Stimulated activated CD4-positive, alpha-beta T cell treated with anti-CD3 and anti-CD28 coated beads, Interleukin-15, amount 100 ng/mL, for 1 hour (primary cell): ENCODE measurements at places on chromosomes 6 and 20.

DNA sequence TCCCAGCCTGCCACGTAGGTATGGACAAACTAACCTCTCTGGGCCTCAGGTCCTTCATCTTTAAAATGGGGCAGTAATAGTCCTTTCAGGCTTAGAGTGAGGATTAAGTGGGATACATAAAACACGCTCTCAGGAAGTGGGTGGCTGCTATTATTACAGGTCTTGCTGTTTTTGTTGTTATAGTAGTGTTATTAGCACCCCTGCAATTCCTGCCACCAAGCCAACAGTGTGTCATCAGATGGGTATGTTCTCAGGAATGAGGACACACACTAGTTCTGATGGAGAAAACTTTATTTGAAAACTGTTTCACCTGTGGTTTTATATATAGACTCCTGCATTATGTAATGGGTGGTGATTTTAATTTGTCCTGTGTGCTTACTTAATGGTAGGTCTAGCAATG is 131.7 kb downstream of the LRRC1 start:
- DNase-seq: no peak

- no peak for DNase-seq
These were observed 67.6 kb downstream of the NUDT3 start for GRCh38 chr6:34324738-34325444.

DNA sequence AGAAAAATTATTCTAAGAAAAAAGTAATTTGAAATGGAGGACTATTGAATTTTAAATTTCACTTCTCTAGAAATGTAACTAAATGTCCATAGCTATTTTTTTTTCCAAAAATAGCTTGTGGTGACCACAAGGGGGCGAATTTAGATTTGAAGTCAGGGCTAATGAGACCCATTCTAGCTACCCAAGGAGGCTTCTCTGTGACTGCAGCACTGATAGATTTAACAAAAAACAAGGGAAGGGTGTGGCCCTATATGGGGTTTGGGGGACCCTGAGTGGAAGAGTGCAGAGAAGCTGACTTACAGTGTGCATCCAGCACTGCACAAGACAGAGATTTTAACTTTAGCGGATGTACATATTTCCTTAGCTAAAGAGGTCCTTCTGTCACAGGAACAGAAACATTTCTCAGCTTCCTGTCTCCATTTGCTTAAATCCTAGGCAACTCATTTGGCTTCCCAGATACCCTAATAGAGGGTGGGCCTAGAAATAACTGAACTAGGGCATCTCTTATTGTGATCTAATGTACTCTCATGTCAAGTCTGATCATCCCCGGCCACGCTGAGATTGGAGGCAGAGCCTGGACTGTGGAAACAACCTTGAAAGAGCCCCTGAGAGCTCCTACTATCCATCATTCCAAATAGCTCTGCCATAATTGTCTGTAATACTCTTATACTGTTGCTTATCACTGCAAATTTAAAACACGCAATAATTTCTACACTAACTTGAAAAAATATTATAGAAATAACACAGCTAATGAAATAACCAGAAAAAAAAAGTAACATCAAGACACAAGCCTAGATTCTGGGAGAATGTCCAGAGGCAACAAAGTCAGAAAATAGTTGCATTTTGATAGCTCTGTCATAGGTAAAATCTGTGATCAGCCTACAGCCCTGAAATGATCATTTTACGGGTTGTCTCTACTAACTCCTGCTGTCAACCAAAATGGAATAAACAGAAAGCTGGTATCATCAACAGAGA is 93.6 kb downstream of the SNAP91 start:
- no peak for DNase-seq

GRCh38 chr6:44052419-44053023 is 74.7 kb downstream of the MRPL14 start:
- DNase-seq: no peak

GRCh38 chr6:33634161-33634727 is 13.1 kb downstream of the ITPR3 start:
- DNase-seq: no peak

DNA sequence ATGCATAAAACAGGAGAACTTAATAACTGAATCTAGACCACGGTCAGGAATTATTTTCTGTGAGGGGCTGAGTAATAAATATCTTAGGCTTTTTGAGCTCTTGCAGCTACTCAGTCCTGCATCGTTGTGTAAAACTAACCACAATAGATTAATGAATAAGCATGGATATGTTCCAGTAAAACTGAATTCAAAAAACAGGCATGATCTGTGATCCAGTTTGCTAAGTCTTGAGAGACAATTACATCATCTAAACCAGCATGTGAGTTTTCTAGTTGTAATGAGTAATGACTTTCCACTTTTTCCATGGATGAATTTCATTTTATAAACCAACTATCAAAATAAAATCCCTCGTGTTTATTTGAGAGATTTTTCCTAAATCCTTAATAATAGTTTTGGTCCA is 336.8 kb downstream of the RFPL4B start:
- DNase-seq: no peak
